ENCODE measurements at places on chromosomes 11 and 22.
A peak's percentile ranks its signal among the peaks of the same experiment; 100 is the strongest.

- no peak for DNase-seq
Measured at GRCh38 chr22:47354668-47355387, 592.4 kb downstream of the TBC1D22A start.

- DNase-seq = no peak
Measured at GRCh38 chr11:69239641-69240040, 54.3 kb upstream of the MYEOV start.

DNA sequence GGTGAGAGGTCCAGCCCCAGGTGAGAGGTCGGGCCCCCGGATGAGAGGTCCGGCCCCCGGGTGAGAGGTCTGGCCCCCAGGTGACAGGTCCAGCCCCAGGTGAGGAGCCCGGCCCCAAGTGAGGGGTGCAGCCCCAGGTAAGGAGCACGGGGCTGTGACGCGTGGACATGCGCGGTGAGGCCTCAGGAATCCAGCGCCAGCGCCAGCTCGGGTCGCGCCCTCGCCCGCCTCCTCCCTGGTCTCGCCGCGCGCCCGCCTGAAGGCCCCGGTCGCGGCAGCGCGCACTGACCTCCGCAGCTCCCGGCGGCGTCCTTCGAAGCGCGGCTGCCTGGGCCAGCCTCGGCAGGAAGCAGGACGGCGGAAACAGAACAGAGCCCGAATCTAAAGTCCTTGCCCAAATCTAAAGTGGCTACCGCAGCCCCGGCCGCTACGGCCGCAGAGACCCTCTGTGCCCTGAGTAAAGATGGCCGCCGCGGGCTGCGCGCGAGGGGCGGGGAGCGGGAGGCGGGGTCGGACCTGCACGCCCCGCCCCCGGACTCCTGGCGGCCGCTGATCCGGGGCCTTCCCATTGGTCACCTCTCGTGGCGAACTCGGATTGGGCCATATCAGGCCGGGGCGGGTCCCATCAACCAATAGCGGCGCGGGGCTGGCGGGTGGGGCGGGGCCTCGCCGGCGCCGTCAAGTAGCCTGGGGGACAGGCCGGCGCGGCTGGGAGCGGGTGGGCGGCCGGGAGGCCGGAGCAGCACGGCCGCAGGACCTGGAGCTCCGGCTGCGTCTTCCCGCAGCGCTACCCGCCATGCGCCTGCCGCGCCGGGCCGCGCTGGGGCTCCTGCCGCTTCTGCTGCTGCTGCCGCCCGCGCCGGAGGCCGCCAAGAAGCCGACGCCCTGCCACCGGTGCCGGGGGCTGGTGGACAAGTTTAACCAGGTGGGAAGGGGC lies at the start of the genes ALG12 and CRELD2:
ALG12 (minus strand) TSS at position 465 of the 937 bp plus-strand sequence. CDS start 4,673 bp downstream, outside the sequence.
CRELD2 (plus strand) TSS at position 661 of the 937 bp plus-strand sequence; CDS start at position 797, 136 bp downstream.
- DNase-seq = peak; percentile 98

DNA sequence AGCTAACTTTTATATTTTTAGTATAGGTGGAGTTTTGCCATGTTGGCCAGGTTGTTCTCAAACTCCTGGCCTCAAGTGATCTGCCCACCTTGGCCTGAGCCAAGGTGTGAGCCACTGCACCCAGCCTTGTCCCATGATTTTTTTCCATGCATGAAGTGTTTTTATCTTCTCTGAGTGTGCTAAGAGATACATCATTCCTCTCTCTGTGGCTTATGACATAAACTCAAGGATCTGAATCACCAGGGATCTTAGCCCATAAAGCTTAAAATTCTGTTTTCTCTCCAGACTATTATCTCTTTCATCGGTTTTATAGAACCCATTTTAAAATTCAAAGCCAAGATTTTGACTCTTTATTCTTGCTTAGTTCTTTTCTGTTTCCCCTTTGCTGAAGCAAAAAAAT lies 48.4 kb upstream of the C11orf58 start:
- no peak for DNase-seq

DNA sequence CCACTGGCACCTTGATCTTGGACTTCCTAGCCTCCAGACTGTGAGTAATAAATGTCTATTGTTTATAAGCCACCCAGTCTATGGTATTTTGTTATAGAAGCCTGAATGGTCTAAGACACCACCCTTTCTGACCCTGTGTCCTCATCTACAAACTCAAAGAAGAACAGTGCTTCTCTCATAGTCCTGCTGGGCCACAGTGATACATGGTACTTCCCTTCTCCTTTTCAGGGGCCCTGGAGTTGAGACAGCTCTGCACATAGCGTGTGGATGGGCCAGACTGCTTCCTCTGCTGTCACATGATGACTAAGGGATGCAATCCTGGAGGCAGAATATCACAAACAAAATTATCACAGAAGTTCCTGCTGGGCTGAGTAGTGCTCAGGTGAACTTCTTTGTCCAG lies 5.0 kb downstream of the KCNJ11 start:
- no peak for DNase-seq

DNA sequence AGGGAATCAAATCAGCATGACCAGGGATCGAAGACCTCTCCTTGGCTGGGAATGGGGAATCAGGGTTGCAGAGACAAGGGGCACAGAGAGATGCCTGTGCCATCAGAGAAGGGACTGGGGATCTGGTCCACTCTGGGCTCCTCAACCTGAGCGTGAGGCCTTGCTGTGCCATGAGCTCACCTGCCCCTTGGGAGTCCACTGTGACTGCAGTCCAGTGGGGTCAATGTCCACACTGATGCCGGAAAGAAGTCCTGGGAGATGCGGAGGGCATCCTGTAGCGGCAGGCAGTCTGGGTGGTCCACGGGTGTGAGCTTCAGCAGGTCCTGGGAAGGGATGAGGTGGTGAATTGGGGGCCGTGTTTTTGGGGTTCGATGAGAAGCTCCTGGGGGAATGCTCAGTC lies 7.3 kb upstream of the RGL4 start:
- DNase-seq = no peak

GRCh38 chr22:39255449-39256185 lies 10.8 kb upstream of the PDGFB start:
- DNase-seq = no peak

DNA sequence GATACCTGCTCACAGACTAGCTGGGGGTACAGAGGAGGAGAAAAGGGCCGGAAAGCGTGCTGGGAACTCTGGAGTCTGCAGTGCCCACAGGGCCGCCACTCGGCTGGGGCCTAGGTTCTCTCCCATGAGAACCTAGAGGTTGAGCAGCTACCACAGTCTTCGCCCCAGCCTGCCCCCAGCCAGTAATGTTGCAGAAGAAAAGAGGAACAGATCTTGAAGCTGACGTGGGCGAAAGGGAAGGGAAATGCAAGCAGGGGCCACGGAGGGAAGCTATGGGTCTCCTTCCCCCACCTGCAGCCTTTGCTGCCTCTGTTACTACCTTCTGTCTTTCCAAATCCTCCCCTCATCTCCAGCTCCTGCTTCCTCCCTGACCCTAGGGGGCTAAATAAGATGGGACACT lies 28.8 kb upstream of the P2RY2 start:
- DNase-seq = no peak
